ENCODE measurements at places on chromosomes 5 and 9.

- DNase-seq = no peak
Measured at GRCh38 chr9:131567910-131568309, 22.6 kb downstream of the PRRT1B start.

DNA sequence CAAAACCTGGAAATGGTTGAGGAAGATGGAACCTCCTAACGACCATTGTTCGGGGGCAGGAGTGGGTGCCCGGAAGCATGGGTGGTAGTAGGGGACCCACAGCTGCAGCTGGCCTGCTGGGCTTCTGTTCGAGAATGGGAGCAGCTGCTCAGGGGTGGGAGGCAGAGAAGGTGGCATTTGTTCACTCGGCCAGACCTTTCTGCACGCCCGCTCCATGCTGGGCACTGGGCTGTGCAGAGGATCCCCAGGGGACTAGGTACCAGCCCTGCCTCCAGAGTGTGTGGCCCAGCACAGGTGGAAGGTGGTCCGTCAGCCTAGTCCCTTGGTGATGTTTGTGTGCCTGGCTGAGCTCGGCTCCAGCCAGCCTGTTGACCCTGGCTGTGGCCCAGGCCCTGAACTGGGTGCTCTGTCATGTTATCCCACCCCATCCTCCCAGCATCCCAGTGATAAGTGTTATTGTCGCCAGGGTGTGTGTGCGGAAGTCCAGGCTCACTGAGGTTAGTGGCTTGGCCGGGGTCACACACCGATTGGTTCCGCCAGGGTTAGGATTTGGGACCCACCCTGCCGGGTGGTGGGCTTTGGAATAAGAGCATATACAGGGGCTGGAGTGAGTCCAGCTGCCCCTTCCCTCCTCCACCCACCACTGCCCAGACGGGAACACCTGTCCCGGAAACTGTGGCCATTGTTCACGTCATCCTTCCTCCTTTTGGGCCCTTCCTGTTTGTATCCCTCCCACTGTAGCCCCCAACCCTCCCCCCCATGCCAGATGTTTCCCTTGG, 4.8 kb downstream of the N4BP3 start:
- DNase-seq = no peak

DNA sequence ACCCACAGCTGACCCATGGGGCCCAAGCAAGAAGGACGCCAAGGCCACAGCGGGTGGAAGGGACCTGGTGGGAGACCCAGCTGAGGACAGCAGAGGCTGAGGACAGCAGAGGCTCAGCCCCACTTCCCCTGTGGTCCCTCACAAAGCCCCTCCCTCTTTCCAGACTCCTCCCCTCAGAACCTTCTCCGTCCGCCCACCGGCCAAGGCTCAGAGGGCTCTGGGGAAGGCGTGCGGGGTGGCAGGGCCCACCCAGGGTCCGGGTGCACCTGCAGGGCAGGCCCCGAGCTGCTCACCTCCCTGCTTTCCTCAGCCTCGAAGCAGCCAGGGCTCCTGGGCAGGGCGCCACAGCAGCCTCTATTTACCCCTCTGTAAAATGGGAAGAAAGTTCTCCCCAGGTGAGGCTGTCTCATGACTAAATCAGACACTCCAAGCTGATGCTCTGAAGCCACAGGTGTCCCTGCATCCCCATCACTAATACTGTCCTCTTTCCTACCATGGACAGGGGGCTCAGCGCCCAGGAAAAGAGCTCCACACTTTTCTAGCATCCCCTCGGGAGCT, 137.9 kb upstream of the PPP1R26 start:
- no peak for DNase-seq

DNA sequence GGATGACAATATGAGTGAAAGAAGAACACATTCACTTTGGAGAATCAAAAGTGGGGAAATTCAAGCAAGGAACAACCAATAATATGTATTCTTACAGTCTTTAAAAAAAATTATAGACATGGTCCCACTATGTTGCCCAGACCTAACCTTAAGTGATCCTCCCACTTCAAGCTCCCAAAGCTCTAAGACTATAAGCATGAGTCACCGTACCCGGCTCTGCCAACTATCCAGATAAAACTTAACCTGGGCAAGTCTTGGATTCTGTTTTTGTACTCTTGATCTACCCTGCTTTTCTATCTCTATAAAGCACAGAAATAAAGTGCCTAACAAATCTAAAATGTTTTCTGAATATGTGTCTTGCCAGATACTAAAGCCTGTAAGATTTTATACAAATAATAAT, 30.9 kb downstream of the CEMIP2 start:
- DNase-seq = no peak

GRCh38 chr9:113651896-113652295, 188.4 kb downstream of the RGS3 start:
- DNase-seq = no peak

GRCh38 chr9:127237801-127238200, 26.8 kb upstream of the GARNL3 start:
- no peak for DNase-seq

DNA sequence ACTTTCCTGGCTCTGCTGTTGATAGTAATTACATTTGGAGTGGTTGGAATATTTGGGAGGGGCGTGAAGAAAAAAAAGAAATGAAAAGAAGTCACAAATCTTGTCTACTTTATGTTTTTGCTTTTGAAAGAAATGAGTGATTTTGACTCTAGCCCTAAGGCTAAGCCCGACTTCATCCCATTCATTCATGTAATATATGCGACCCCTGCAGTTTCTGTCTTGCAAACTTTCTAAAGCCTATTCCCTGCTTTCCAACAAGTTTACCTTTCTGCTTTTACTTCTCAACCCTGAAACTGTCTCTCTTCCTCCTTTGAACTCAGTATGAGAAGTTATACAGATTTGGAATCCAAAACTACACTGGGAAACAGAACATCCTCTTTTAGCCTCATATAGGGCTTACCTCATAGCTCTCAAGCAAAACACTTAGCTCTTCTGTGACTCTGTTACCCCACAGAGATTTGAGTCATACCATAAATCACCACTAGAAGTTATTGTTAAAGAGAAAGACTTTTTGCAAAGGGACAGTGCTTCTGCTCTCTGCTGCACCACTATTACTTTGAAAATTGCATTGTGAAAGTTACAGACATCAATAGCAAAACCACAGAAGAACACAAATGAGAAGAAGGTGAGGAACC, 1.6 kb downstream of the CFAP95 start:
- DNase-seq = no peak

- DNase-seq = no peak
Measured at GRCh38 chr9:134326724-134327601, 708 bp downstream of the RXRA start.

DNA sequence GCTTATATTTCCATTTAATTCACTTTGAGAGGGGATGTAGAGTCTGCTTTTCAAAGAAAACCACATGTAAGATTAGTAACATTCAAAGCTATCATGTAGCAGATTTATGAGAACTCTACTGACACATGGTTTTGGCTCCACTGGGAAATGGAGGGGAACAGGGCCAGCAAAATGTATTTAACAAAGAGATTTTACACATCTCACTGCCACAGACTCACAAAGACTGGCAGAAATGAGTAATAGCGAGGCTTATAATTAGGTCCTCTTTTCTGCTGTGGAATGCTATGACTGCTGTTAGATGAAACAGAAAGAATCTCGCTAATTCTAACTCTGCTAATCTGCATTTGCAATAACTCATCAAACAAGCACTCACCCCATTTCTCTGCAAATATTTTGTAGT, 4.5 kb downstream of the DAP start:
- DNase-seq = no peak

DNA sequence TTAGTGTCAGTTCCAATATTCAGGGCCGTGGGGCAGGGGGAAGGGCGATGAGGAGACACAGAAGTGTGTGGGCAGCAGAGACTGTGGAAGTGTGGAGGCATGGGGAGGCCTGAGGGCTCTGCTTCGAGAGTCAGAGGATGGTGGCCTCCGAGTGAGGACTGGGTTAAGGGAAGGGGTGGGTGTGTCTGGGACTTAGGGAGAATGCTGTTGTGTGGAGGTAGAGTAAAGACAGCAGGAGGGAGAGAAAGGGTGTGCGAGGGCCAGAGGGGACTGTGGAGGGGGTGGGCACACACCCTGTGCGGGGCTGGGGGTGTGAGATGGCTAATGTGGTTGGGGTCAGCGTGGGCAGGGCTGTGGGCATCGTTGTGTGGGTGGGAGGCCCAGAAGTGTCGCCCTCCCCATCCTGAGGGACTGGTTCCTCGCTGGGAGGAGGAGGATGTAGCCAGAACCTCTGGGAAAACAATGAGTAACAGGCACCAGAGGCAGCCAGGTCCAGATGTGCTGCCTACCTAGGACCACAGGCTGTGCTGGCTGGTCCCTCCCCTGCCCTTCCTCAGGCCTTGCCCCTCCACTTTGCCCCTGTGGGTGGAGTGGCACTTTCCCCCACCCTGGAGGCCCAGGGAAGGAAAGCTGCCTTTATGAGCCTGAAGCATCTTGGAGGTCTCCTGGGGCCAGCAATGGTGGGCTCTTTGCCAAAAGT, 4.2 kb downstream of the USP20 start:
- DNase-seq = no peak

DNA sequence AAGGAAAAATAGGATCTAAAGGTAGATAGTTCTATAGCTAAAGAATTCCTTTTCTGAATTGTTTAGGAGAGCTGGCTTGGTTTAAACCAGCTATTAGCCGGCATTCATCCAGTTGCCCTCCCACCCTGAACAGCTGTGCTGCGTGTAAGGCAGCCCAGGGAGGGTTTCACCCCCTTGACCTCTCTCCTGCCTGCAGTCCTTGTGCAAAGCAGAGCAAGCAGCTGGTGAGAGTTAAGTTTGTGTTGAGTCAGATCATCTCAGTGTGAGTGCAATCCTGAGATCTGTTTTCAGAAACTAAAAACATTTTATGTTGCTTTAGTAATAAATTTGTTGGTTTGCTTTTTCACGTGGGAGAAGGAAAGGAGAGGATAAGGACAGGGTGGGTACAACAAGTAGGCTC, 13.0 kb downstream of the SLC25A25 start:
- no peak for DNase-seq

DNA sequence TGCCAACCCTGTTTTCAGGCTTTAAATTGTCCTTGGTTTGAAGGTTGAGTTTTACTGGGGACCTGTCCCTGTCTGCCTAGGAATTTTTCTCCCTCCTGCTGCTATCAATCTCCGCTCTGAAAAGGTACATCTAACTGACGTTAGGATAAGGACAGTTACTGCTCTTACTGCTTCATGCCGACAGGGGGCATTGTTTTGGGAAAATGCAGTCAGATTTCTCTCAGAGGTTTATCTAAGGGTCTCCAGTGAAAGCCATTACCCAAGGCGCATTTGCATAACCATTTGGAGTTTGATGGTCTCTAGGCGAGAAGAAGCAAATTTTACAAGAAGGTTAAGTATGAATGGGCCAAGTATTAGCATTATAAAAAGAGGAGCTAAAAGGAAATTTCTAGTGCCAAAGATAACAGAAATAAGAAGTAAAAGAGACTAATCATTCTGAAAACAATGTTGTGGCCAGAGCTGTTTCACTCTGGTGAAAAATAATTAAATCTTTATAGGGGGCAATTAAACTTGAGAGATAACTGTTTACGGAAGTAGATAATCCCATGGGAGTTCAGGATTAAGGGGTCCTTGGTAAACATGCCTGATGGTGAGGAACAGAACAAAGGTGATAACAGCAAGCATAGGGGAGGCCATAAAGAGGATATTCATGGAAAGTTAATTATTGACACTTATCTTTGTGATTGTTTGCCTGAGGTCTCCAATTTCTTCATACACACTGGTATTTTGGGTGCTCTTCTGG, 605.0 kb downstream of the MTRR start:
- no peak for DNase-seq

DNA sequence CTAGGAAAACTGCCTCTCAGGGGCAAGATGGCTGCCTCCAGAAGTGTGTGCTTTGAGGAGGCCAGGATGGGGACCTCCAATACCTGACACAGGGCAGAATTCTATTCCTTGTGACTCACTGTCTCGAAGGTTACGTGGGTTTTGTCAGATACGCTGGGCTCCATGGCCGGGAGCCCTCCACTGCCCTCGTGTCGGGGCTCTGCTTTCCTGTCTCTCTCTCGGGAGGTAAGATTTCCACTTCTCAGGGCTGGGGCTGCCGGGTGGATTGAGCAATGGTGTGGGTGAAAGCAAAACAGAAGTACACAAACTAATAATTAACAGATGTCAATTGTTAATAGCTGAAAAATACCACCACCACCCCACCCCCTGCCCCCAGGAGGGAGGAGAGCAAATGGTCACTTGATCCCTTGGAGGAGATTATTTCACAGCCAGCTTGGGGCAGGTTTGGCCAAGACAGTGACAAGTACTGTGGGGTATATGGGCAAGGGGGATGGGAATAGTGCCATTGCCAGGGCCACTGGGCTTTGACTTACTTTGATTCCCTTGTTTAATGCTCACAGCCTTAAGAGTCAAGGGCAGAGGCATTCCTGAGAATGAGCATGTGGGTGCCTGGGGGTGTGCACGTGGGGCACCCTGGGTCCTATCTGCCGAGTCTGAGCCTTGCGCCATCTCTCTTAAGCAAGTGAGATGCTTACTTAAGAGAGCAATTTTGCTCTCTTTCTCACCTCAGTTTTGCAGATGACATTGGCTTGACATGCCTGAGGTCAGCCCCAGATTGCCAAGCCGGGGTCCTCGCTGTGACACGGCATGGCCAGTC, 28.8 kb upstream of the DAB2IP start:
- no peak for DNase-seq

DNA sequence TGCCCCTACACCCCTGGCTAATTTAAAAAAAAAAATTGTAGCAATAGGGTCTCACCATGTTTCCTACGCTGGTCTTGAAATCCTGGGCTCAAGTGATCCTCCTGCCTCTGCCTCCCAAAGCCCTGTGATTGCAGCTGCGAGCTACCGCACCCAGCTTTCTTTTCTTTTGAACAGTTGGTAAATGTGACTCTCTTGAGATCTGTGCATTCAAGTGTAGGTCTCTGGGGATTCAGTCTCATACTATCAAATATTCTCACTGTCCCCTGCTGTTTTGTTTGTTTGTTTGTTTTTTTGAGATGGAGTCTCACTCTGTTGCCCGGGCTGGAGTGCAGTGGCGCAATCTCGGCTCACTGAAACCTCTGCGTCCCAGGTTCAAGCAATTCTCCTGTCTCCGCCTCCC, 42.3 kb upstream of the CXXC5 start:
- no peak for DNase-seq

DNA sequence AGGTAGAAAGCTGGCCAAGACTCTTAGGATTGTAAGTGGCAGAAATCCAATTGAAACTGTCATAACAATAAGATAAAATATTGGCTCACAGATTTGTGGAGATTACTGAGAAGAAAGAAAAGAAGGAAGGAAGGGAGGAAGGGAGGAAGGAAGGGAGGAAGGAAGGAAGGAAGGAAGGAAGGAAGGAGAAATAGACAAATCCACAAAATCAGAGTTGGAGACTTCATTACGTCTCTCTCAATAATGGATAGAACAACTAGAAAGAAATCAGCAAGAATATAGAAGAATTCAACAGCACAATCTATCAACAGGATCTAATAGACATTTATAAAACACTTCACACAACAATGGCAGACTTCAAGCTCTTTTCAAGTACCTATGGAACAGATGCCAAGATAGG, 17.9 kb upstream of the PAM start:
- no peak for DNase-seq

GRCh38 chr5:129125819-129126218, 31.3 kb downstream of the ISOC1 start:
- DNase-seq = no peak

All from T-helper 9 cell (primary cell).